ENCODE measurements at places on chromosomes 5 and 9.

- no peak for DNase-seq
Measured at GRCh38 chr9:81259896-81260295, 429.5 kb downstream of the TLE1 start.

DNA sequence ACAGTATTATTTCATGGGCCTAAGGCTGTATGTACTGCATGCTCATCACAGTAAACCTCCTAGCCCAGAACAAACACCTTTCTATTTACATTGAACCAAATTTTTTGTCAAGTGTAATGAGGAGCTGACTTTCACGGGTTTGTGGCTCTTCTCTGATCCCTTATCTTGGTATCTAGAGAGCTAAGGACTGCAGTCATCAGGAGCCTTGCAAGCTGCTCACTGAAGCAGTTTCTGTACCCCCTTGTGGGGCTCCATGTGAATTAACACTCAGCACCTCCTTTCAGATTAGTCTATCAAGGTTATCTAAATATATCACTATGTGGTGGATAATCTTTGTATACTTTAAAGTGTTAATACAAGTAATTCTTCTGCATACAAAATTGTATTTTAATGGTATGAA is 108.2 kb downstream of the AUH start:
- DNase-seq: no peak

DNA sequence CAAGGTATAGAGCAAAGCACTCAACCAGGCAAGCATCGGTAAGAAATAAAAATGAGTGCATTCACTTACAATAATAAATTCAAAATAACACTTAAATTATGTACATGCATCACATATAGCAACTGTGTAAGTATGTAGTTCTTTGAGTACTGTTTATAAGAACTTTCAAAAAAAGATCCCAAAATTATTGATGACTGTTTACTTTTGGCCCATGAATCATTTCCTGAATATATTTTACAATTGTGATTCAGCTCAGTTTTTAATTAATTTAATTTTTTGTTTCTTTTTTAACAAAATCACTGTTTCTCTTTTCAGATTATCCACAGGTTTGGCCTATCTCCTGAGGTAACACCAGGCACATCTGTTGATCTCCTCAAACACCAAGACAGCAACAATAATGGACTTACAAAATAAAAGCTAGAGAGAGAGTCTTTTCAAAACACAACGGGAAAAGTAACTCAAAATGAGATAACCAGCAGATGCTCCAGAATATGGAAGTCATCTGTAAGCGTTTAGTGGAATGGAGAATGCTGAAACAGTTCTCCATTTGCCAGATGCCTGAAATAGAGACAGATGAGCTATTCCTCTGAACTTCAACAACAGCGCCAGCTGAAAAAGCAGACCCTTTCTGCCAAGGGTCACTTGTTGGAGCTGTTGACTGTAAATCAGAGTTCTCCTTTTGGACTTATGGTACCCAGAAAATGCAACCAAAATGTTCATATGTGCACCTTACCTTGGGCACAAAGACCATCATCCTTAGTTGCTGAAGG is 348.6 kb upstream of the RGMB start:
- no peak for DNase-seq

- no peak for DNase-seq
Measured at GRCh38 chr5:74919487-74919886, 53.3 kb upstream of the FAM169A start.

DNA sequence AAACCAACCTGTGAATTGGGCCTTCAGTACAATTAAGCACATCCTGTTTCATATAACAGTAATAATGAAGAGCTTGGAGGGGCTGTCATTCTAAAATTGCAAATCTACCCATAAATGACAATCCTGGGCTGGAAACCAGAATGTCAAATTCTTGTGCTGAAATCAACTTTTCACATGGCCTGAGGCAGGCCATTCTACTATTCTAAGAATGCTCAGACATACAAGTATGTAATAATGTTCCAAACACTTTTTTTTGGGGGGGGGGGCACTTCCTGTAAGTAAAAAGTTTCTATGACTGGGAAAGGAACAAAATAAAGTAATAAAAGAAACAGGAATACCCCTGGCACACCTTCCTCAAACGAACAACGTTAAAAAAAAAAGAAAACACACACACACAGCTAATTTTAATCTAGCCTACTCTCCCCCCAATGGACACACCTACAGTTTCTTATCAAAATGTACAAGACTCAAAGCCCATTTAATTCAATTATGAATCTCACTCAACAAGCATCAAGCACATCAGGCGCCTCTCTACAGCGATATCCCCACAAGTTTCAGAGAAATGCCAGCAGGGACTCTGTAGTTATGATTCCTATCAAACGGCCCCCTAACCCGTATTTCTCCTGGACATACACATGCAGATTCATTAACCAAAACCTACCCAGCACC is 1.4 kb downstream of the ETF1 start:
- no peak for DNase-seq

- no peak for DNase-seq
Measured at GRCh38 chr5:106876665-106877194, 794.0 kb downstream of the EFNA5 start.

DNA sequence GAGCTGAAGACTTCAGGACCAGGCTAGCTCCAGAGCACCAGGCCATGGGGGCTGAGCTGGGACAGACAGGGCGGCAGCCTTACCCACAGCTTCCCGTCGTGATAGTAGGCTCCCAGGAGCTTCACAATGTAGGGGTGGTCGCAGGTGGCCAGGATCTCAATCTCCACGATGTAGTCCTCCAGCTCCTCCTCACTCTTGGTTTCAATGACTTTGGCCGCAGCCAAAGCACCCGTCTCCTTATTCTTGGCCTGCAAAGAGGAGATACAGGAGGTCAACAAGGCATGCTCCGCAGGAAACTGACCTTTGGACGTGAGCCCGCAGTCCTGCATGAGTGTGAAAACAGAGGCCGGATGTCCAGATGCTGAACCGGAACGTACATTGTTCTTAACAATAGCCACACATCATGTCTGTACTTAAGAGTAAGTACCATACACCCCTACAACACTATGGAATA is 31.5 kb downstream of the STK10 start:
- no peak for DNase-seq

DNA sequence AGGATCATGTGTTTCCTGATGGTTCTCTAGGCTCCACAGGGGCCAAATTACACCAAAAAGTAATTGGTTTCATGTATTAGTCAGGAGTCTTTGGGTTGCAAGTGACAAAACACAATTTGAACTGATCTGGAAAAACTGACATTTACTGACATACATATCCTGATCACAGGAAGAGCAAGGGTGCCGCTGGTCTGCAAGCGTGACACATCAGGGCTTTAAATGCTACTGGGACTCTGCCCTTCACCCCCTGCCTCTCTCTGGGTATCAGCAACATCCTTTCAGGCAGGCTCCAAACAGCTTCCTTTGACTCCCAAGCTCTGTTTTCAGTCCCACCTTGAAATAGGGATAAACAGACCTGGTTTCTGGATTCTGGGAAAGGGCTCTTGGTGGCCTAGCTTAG is 197.5 kb downstream of the PALM2AKAP2 start:
- DNase-seq: no peak

DNA sequence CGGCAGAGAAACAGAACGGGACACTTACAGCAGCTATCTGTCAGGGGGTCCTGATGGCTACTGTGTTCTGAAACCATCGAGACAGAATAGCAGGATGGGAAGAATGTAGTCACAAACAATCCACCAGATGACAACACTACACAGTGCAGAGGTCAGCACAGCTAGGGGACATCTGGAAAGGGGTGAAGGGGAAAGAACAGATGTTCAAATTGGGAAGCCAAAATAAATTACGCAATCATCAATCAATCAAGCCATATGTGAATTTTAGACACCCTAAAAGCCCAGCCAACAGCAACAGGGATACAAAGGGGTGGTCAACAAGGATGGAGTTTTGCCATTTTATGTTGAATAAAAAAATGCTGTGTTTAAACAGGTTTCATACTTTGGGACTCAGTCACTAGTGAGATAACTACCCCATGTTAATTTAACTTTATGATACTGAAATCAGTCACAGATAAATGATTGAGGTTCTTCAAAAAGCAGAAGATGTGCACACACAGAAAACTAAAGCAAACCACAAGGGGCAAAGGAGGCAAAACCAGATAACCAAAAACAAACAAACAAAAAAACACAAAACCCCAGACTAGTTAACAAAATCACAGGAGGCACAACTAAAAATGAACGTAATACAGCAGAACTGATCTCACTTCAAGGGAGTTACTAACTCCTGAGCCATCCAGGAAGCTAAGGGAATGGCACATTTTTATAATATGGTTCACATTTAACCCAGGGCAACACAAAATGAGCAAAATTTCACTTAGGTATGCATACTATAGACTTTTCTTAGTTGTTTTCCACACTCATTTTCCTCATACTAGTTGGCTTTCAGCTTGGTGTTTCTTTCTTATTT is 65.9 kb downstream of the HABP4 start:
- no peak for DNase-seq

- DNase-seq: no peak
Measured at GRCh38 chr5:158929552-158930218, 170.0 kb downstream of the EBF1 start.

DNA sequence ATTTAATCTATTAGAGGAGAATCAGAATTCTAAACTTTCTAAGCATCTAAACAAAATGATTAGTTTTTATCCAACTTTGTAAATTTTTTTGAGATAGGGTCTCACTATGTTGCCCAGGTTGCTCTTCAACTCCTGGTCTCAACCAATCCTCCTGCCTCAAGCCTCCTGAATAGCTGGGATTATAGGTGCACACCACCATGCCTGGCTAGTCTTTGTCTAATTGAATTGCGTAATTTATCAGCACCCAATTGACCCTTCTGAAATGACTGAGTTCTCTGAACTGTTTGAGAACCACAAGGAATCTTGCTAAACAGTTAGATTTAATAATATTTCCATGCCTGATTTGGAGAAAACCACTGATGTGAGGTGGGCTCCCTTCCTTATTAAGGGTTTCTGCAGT is 75.7 kb downstream of the PJA2 start:
- DNase-seq: no peak

- no peak for DNase-seq
Measured at GRCh38 chr5:110304176-110304575, 422.3 kb downstream of the TMEM232 start.

DNA sequence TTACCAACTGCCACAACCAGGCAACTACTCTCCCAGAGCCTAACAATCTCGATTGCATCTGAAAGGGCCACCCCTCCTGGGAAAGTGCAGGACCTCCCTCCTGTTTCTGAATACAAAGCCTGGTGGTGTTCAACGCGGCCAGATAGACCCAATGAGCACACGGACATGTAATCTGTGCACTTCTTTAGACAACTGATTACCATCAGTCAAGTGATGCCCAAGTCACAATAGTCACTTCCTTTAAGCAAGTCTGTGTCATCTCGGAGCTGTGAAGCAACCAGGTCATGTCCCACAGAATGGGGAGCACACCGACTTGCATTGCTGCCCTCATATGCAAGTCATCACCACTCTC is 739 bp downstream of the C9orf72 start:
- peak; percentile 4 for DNase-seq

GRCh38 chr9:81656004-81656403 is 33.3 kb downstream of the TLE1 start:
- DNase-seq: peak; percentile 25

GRCh38 chr5:76849419-76850291 is at the start of gene S100Z:
Gene S100Z, plus strand, starts transcription at chr5:76850014. Its CDS starts 25,346 bp downstream, at chr5:76875360.
- DNase-seq: no peak

GRCh38 chr5:180069589-180070247 is 1.8 kb downstream of the RNF130 start:
- no peak for DNase-seq

GRCh38 chr5:56264417-56265025 is 31.4 kb upstream of the ANKRD55 start:
- no peak for DNase-seq

DNA sequence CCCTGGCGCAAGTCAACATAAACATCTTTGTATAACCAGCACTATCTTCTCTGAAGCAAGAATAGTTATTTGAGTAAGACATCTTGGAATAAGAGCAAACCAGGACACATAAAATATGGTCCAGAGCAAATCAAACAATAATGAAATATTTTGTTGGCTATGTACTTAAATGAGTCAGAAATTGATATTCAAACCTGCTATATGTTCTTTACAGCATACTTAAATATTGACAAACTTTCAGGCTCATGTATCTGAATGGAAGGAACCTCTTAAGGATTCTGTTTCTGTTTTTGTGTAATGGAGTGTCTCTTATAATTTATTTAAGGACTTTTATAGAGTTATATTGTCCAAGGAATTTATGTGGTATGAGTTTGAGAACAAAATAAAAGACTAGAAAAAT is 747.3 kb downstream of the EFNA5 start:
- DNase-seq: no peak

- no peak for DNase-seq
Measured at GRCh38 chr5:72107131-72107900, at the start of gene MAP1B. Gene MAP1B, plus strand, starts transcription at chr5:72107475. Its CDS starts 57 bp downstream, at chr5:72107532.

DNA sequence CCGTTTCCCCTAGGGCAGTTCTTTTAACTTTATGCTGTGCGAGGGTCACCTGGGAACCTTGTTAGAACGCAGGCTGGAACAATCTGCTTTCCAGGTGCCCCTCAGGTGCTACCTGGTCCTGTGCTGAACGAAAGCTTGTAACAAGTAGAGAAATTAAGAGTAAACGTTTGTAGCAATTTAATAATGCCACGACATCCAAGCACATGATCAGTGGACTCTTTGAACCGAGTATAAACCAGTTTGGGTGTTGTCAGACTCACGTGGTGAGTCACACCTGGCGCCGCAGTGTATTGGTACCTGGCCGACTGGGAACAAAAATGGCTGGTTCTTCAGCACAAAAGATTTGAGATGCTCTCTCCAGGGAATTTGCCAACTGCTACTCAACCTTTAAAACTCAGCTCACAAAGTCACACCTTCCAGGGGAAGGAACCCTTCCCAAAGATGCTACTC is 926 bp upstream of the MYO10 start:
- DNase-seq: no peak

GRCh38 chr5:80195837-80196400 is 59.9 kb downstream of the SERINC5 start:
- DNase-seq: no peak

DNA sequence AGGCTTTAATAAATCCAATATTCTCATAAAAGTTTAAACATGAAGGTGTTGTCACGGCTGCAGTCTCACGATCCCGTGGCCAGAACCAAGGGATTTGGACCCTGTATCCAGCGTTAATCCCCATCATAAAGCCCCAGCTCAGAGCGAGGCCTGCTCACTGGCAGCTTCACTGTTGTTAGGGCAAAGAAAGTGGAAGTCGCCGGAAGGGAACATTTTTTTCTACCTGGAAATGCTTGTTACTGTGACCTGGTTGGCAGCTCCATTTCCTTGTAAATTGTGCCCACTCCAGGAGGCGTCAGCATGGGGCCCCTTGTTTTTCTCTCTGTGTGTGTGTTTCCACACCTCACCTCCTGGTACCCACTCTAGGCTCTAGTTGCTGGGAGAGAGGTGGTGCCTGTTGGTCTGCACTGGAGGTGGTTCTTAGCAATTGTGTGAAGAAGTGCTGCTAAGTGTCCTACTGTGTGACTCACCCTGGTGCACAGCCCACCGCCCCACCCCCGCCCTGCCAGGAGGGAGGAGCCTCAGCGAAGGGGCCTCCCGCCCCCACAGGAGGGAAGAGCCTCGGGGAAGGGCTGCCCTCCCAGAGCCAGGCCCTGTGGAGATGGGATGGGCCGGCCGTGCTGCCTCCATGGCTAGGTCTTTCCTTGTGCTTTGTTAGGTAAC is 105.1 kb downstream of the EHMT1 start:
- no peak for DNase-seq

Data from esophagus squamous epithelium (tissue), 5 donors.